Activated effector memory CD4-positive, alpha-beta T cell treated with anti-CD3 and anti-CD28 coated beads, Interleukin-2, amount 50 U/mL, for 16 hours (primary cell): ENCODE measurements at places on chromosomes 11 and 22.

GRCh38 chr11:70596091-70596490 is 197.8 kb downstream of the CTTN start:
- no peak for DNase-seq

GRCh38 chr22:35332278-35332677 is 32.6 kb downstream of the TOM1 start:
- no peak for DNase-seq

DNA sequence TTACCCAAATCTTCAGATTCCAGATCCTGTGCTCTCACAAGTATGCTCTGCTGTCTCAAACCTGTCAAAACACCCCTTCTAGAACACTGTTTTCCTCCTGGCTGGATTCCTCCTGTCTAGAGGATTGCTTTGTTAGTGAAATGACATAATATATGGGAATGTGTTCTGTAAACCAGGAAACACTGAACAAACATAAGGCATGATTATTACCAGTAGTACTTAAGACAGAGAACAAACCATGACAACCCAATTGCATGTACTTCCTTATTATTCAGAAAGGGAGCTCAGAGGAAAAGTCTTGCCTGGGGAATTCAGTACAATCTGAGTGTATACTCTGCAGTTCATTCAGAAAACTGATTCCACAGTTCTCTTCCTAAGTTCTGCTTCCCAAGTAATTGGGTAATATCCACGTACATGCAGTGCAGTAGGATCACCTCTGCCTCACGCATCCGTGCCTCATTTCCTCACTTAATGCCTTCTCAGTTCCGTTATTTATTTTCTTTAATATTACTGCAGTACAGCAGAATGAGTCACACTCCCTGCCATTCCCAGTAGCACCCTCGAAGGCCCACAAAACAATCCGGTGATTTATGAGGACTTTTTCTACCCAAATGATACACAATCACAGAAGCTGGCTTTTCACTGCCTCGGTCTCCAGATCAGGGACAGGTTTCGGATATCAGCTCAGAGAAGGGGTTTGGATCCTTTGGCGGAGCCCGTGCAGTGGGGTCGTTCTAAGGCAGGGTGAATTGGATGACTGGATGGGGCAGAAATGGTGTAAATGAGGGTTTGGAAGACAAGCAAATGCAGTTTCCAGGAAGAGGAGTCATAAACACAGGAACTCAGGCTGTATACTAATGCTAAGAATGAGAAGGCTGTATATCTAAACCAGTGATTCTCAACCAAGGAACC is 896.9 kb downstream of the KCNA4 start:
- no peak for DNase-seq

DNA sequence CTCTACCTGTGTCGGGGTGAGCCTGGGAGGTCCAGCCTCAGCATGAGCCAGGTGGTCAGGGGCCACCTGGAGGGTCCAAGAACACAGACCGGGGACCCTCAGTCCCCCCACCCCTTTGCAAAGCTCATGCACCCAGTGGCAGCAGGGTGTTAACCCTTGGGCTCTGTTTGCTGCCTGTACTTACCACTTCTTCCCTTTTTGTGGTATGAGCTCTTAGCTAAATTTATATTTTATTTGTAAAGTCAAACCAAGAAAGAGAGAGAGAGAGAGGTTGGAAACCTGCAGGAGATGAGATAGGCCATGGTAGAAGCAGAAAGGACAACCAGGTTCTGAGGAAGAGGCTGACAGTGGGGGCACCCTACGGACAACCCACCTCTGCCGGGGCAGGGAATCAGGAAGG is 29.9 kb downstream of the IL10RA start:
- no peak for DNase-seq

DNA sequence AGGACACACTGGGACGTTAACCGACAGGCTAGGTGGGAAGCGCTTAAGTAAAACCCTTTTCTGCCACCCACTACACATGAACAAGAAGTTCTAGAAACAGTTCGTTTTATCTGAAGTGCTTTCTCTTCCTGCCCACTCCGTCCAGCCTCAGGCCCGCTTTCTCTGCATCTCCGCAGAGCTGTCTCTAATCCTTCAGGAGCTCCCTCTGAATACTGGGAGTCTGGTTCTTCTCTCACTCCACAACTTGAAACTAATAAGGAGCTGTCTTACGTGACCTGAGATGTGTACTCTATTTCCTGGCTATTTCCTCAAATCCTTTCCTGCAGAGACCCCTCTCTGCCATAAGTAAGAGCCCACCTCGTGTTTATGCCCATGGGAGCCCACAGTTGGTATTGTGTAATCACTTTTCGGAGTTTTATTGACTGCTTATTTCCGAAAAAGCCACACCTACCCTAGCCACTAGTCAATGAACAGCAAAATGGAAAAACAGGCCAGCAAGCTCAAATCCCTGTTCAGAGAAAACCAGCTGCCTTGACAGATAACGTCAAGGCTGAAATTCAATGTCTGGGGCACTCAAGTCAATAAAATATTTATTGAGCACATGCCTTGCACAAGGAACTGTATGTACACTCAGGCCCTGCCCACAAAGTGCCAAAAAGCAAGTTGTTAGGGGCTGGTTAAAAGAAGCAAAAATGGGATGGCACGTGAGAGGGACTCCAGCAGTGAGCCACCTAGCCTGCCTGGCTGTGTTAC is 4.9 kb downstream of the PC start:
- no peak for DNase-seq

- DNase-seq: peak; percentile 81
Observed at GRCh38 chr22:36352803-36353507, 34.8 kb downstream of the MYH9 start.

DNA sequence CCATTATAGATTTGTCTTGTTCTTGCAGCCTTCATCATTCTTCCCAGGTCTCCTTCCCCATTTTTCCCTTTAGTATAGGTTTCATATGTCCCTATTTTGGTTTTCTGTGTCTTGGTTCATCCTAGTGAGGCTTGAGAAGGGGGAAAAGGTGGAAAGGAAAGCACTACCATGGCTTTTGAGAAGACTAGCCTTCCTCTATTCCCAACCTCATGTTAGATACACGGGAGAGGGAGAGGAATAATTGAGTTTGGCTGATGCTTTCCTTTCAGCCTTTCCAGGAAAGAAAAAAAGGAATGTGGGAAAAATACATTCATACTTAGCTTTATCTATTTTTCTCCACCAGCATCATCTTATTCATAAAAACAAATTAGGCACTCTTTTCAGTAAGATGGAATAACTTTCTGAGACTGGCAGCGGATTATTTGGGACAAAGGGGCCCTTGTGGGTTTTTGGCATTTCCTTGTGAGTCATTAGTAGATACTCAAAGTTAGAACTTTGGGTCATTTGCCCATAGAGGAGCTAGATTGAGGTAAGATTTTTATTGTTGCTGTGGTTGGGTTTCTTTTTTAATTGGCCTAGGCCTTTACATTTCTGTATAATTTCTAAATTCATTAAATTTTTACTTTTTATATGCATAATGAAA is 23.8 kb downstream of the CAPRIN1 start:
- DNase-seq: no peak

GRCh38 chr11:134032501-134033091 is 36.3 kb upstream of the JAM3 start:
- DNase-seq: no peak

GRCh38 chr11:28108958-28109357 is 770 bp downstream of the METTL15 start:
- no peak for DNase-seq

GRCh38 chr11:32184041-32184722 is 93.3 kb downstream of the RCN1 start:
- no peak for DNase-seq

DNA sequence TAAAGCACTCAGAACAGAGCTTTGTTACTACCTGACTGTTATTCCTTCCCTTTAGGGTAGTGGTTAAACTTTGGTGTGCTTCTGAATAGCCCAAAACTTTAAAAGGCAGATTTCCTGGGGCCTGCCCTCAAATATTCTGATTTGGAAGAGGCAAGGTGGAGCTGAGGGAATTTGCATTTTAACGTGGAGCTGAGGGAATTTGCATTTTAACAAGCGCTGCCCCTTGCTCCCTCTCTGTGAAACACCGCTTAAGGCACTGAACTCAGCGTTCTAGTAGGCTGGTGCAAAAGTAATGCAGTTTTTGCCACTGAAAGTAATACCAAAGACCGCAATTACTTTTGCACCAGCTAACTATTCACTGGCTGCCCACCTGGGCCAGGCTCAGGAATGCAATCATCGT is 35.0 kb downstream of the TPST2 start:
- no peak for DNase-seq

DNA sequence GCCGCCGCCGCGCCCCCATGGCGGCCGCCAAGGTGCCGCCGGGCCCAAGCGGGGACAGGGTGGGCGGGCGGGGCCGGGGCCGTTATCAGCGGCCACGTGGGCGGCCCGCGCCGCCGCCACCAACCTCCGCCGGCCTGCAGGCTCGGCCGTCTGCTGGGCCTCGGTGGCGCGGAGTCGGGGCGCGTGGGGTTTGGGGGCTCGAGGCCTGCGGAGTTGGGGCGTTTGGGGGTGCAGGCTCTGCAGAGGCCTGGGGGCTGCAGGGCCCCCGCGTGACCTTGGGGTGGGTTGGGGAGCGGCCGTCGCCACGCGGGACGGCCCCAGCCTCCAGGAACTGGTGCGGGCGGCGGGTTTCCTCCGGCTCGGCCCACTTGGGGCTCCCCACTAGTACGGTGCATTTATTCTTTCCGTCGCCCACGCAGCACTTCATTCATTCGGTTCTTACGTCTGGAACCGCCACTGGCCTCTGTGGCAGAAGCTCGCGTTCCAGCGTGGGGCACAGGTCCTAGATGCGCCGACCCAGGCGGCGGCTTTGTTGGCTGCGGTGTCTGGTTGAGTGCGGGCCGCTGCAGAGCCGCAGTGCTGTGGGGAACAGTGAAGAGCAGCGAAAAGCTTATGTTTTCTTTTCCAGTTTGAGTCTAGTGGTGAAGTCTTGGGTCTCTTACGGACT is 740 bp upstream of the TRMT2A start:
- DNase-seq: peak; percentile 90

DNA sequence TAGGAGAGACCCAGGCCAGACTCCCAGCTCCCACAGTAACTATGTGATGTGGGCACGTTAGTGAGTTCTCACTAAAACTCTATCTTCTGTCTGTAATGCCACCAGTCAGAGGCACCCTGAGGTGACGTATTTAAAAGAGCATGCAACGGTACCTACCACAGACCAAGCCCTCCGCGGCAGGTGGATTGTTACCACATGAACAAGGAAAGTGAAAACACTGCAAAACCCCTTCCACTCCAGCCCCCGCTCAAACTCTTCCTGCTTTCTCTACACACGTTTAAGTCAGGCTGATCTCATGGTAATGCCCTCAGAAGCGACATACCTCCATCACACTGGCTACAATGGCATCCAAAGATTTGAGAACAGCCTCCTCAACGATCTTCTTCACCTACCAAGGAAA is 36.7 kb downstream of the SERPIND1 start:
- no peak for DNase-seq

DNA sequence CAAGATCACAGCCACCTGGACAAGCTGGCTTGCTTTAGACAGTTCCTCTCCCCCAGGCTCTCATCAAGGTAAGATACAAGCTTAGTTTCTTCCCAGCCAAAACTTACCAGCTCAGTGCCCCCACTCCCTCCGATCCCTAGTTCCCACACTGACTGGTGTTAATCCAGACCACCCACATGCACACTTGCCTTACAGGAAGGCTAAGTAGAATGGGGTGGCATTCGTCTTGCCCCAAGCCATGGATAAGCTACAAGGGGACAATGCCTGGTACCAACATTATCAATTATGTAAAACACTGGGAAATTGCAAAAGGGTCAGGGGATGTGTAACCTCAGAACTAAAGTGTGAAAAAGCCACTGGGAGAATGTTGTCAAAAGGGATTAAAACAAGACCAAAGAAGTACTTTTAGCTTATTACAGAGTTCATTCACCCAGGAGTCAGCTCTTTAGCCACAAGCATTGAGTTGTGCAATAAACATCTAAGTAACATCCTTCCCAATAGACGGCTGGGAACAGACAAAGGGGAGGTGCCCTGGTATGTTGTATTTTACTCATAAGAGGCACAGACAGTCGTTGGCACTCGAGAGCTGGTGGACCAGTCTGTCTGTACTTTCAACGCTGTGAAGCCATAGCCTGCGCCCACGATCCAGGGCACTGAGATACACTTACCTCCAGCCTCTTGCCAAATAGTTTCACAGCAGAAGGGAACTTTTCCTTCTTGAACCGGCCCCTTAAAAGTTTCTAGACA is 1.1 kb downstream of the DHCR7 start:
- DNase-seq: peak; percentile 55

GRCh38 chr11:2744166-2744565 is 44.4 kb upstream of the KCNQ1OT1 start:
- DNase-seq: peak; percentile 50

DNA sequence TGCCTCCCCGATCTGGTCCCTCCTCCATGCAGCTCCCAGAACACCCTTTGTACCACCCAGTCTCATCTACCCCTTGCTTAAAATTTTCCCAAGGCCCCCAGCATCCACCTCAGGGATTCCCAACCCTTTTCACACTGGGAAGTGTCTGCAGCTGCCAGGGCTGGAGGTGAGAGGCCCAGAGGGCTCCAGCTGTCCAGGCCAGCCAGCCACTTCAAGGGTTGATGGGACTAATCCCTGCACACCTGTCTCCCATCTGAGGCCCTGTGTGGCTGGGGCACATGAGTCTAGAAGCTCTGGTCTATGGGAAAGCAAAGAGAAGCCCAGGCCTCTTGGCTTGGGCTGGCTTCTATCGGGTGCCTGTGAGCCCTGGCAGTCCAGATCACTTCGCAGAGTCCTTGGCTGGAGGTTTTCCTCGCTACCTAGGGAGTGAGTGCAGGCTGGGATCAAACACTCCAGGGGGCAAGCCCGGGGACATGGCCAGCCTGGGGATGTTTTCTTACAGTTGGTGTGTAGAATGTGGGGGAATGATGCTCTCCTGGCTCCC is 41.1 kb upstream of the TPBGL start:
- peak; percentile 52 for DNase-seq

GRCh38 chr11:60955571-60955970 is 3.6 kb upstream of the SLC15A3 start:
- no peak for DNase-seq

DNA sequence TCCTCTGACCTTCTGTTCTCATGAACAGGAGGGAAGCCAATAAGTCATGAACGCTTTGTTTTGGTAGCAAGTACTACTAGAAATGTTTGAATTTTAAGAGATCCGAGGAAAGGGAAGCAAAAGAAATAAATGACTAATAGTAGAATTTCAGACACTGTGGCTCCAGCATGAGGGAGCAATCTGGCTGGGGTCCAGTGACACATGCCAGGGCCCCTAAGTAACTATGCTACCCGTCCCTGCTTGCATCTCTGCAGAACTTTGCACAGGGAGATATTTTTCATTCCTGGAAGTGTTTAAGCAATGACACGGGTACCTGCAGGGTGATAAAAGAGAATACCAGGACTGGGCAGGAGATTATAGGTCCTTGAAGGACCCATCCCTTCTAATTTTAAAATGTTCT is 7.3 kb upstream of the ADAMTS8 start:
- DNase-seq: no peak

GRCh38 chr11:130146796-130147195 is 12.8 kb upstream of the ST14 start:
- DNase-seq: no peak

DNA sequence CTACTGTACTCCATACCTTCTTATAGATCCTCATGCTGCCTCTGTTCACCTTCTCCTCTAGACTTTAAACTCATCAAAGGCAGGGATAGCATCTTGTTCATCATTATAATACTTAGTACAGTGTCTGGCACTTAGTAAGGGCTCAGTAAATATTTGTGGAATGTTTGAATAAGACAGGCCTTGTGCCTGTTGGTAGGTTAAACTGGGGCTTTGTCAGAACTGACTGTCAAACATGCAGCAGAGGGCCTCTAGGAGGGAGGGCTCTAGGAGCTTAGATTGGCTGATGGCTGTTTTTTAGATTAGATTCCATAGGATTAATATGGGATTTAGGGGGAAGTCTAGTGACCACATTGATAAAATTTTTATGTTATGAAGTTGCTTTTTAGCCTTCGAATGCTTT is 70.8 kb downstream of the RNF169 start:
- no peak for DNase-seq
